MCF 10A (cell line): ENCODE measurements at places on chromosomes 3 and 15. TPM values are rescaled to one million over a fixed set of nuclear protein-coding genes. Genes with fewer than 3 reads are reported as not detected.

- DNase-seq = peak; percentile 63
Observed at GRCh38 chr15:74400915-74401757, 32.6 kb downstream of the SEMA7A start.

DNA sequence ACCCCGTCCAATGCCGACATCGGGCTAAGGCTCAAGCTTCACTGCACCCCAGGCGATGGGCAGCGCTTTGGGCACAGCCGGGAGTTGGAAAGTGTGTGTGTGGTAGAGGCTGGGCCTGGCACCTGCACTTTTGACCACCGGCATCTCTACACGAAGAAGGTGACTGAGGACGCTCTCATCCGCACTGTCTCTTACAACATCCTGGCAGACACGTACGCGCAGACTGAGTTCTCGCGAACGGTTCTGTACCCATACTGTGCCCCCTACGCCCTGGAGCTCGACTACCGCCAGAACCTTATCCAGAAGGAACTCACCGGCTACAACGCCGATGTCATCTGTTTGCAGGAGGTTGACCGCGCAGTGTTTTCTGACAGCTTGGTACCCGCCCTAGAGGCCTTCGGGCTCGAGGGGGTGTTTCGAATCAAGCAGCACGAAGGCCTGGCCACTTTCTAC is 1.0 kb downstream of the PDE12 start:
- peak; percentile 48 for DNase-seq

DNA sequence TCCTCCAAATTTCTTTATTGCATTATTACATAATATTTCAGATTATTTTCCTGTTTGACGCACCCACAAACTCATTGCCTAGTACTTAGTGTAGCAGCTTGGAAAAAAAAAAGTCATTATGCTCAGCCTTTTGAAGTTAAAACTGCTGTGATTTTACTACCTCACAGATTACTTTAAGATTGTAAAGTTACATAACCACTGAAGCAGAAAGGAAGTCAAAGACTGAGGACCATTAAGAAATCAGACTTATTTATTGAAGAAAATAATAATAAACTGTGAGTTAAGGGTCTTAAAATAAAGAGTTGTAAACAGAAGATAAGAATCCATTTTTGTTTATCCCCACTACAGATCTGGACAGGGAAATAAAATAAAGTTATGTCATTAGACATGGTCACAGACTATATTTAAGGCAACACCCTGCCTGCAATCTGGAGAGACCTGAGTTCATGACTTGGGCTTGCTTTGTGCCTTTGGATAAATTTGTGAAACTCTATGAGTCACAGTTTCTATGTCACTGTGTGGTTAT is 212.1 kb upstream of the ROBO2 start:
- DNase-seq = no peak

DNA sequence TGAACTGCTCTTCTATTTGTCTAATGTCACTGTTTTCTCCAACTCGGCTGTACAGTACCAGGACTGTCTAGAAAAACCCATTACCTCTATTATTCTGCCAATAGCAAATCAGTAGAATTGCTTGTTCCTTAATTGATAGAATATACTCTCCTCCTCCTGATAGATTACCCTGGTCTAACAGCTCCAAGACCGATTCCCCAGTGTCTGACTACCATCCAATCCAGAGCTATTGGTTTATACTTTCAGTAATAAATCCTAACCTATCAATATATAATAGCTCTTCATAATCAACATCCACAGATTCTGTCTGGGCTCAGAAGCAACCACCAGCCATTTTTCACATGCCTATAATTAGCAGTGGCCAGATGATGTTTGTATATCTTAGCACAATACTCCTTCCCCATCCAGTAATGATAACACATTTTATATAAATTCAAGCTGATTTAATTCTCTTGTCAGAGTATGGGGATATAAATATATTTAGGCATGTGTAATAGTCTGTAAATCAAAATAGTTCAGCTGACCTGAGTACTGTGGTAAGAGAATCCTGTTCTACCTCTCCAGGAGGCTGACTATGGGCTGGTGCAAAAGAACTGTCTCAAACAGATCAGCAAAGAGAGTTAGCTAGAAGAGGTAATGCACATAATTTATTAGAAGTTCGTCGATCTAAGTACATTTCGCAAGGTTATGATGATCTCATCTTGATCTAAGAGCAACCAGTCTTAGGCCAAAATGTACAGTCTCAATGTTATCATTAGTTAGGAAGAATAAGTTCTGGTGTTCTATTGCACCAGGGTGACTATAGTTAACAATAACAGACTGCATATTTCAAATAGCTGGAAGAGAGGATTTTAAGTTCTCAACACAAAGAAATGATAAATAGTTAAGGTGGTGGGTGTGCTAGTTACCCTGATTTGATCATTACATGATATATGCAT is 193.4 kb downstream of the SHOX2 start:
- peak; percentile 20 for DNase-seq

DNA sequence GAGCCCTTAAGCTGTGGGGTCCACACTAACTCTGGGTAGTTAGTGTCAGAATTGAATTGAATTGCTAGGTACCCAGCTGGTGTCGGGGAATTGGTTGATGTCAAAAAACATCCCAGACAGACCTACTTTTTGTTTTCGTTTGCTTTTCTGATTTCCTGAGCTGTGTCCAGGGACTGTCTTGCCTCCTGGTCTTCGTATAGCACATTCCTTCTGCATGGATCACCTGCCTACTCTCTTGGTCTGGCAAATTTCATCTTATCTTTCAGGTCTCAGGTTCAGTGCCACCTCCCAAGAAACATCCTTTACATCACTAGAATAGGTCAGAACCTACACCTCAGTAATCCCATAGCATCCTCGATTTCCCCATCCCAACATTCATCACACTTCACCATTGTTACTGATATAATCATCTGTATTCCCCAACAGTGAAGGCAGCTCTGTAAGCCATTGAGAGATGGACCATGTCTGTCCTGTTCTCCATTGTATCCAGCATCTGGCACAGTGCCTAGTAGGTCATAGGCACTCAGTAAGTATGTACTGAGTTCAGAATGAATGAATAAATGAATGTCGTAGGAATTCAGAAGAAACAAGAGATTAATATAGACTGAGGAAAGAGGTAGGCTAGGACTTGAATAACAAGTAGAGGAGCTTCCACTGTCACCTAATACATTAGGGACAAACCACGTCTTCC is 81.2 kb downstream of the ANP32A start:
- DNase-seq = no peak

- DNase-seq = peak; percentile 72
Observed at GRCh38 chr3:69294014-69294766, 91.7 kb downstream of the FRMD4B start.

DNA sequence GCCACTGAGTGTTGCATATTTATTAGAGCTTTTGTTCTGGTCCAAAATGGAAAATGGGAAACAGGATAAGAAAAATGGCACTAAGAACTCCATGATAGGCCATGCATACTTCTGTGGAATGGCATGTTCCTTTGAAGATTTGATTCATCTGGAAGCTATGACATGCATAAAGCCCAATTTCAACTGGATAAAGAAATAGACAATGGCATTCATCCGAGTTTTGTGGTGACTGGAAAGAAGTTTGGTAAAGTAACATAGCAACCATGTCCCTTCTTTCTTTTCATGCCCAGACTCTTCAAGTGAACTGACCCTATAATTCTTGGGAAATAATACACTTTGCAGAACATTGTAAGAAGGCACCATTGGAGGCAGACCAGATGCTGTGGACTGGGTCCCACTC is 368.4 kb upstream of the IL12A start:
- DNase-seq = no peak

DNA sequence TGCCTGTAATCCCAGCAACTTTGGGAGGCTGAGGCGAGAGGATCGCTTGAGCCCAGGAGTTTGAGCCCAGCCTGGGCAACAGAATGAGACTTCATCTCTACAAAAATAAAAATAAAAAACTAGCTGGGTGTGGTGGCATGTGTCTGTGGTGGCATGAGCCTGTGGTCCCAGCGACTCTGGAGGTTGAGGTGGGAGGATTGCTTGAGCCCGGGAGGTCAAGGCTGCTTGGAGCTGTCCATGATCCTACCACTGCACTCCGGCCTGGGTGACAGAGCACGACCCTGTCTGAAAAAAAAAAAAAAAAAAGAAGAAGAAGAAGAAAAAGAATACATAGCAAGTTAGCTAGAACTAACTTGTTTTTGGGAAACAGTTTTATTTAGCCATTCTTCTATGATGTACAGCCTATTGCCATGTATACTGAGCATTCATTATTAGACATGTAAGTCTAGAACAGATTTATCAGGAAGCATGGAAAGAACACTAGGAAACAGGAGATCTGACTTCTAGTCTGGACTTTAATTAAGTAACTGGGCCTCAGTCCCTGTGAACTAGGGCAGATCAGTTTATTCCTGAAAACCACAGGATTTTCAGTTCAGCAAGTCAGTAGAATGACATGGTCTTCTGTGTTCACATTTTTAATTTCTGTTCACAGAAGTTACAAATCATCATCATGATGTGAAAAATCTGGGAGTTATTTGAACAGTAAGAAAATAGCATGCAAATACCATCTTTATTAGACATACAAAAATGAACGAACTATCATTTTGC is 65.5 kb downstream of the KAT2B start:
- no peak for DNase-seq

DNA sequence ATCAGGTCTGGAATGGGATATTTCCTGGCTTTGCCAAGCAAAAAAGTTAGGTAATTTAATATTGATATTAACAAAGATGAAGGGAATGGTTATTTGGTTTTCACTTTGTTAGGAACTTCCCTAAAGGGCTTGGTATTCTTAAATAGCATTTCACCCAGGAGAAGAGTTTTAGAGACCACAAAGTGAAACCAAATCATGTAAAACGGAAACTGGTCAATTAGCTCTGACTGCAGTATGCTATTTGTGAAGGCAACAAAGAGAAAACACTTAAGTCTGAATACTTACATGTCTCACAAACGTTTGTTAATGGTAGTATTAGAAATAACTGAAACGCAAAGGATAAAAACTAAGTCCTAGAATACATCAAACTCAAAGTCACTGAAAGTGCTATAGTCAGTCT is 32.4 kb upstream of the SETMAR start:
- no peak for DNase-seq

- no peak for DNase-seq
Observed at GRCh38 chr3:151225040-151225975, 22.3 kb upstream of the GPR171 start.

- no peak for DNase-seq
Observed at GRCh38 chr3:12979151-12979946, 93.9 kb downstream of the IQSEC1 start.

- DNase-seq = no peak
Observed at GRCh38 chr3:101762041-101762646, 16.9 kb upstream of the NXPE3 start.

DNA sequence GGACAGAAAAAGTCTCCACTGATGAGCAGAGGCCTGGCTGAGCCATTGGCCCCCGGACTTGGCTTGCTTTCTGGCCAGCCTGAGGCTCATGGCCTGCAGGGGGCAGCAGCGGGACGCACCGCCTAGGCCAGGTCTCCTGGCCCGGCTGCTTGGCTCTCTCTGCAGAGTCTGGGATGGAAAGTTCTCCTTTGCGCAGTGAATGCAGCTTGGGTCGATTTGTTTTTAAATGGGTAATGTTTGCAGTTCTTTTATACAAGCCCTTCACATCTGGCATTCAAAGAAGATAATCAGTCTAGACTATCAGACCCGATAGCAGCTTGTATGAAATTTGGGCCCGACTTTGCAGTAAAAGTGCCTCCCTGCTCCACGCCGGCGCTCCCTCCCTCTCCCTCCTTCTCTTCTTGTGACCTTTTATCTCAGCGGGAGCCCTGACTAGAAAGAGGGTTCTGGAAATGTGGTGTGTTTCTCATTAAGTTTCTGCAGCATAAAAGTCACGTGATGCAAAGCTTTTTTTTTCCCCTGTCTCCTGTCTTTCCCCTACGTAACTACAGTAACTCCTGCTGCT is 59.9 kb downstream of the ZNF621 start:
- DNase-seq = peak; percentile 73

GRCh38 chr3:144687862-144688261 is 716.2 kb downstream of the DIPK2A start:
- no peak for DNase-seq

DNA sequence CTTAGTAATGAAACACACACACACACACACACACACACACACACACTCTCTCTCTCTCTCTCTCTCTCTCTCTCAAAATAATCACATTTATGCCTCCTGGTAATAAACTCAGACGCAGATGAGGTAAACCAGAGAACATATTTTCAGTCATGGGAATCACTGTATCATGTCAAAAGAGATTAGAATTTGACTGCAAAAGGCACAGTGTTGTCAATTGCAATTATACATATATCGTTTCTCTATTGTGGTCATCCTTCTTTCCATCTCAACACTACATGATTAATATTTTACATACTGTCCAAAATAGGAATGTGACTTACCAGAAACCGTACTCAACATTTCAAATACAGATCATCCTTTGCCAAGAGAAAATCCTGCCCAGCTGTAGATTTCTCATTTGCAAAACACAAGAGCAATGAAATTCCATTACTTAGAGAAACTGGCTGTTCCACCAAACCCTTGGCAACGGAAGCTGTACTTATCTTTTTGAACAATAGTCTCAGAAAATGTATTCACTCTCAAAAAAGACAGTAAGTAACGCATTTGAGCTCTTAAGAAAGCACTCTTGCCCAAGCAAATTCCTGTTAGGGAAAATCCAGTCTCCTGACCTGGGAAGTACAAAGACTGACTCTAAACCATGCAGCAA is 24.3 kb downstream of the PDZRN3 start:
- DNase-seq = no peak

DNA sequence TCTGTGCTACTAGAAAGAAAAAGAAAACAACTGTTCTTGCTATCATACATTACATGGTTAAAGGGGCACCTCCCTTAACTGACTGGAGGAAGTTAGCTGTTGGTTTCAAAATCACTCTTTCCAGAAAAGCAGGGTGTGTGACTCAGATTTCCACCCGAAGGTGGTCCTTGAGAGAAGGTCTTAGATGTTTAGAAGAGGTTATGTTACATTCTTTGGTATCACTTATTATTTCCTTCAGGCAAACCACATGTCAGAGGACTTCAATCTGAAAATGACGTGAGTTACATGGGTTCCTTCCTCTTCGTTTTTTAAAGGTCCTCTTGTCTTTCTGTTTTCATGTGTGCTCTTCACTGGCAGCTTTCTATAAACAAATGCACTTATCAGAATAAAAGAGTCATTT is 307.9 kb upstream of the CBLB start:
- DNase-seq = no peak

- DNase-seq = no peak
Observed at GRCh38 chr3:133782454-133782853, 23.2 kb upstream of the SRPRB start.

The JAGN1 gene
- total RNA-seq = 49.7 and 55.4 TPM in 2 replicates

The TTC23 gene
- 15.1 and 15.6 TPM in 2 replicates for total RNA-seq

The TTLL13 gene
- total RNA-seq = 0.47 TPM in 1 of 2 replicates, not detected in the other

The SLC24A5 gene
- total RNA-seq = not detected in 2 replicates

The NCEH1 gene
- total RNA-seq = 27.8 and 28.8 TPM in 2 replicates

The CHRNB4 gene
- total RNA-seq = not detected in 2 replicates

The ALDH1A2 gene
- 1.2 and 1.3 TPM in 2 replicates for total RNA-seq

The ACAN gene
- not detected in 2 replicates for total RNA-seq

The IMPG2 gene
- total RNA-seq = 0.26 and 0.37 TPM in 2 replicates

The GOLGA6L4 gene
- total RNA-seq = 1.9 and 2.3 TPM in 2 replicates
